ENCODE measurements at places on chromosomes 1 and 21. TPM values are rescaled to one million over a fixed set of nuclear protein-coding genes. Genes with fewer than 3 reads are reported as not detected.

DNA sequence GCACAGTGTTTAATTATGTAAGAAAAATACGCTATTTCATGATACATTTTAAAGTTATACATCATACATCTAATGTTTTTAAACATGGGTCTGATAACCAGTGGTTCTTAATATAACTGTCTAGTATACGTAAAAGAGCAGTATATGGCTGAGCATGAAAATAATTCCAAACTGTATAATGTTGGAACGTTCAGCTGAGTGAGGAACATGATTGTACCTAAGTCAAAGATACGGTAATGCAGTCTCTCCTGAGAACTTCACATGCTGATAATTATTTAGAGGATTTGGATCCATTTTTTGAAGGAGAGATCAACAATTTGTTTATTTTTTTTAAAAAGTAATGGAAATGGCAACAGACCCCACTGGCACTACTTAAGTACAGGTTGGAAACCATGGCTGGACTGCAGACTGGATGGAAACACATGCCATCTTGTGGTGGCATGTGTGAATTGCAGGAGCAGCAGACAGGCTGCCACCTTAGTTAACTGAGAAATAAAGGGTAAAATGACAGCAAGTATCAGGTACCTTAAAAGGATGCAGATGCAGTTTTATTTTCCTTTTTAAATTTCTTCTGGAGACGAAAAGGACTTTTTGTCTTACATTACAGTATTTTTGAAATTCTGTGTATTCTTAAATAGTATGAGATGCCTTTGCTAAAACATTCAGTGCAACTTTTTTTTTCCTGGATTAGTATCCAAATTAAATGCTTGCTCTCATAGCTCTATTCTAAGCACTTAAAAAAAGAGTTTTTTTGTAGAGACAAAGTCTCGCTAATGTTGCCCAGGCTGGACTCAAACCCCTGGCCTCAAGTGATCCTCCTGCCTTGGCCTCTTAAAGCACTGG, 73.8 kb downstream of the MTR start:
- no peak for DNase-seq
- H3K4me3 ChIP-seq, result no peak overlapping the region
- H3K36me3 ChIP-seq, result no peaks in the 10 kb centered on the region
- no peaks in the 10 kb centered on the region for H3K27me3 ChIP-seq
- no peaks in the 10 kb centered on the region for H3K4me1 ChIP-seq

DNA sequence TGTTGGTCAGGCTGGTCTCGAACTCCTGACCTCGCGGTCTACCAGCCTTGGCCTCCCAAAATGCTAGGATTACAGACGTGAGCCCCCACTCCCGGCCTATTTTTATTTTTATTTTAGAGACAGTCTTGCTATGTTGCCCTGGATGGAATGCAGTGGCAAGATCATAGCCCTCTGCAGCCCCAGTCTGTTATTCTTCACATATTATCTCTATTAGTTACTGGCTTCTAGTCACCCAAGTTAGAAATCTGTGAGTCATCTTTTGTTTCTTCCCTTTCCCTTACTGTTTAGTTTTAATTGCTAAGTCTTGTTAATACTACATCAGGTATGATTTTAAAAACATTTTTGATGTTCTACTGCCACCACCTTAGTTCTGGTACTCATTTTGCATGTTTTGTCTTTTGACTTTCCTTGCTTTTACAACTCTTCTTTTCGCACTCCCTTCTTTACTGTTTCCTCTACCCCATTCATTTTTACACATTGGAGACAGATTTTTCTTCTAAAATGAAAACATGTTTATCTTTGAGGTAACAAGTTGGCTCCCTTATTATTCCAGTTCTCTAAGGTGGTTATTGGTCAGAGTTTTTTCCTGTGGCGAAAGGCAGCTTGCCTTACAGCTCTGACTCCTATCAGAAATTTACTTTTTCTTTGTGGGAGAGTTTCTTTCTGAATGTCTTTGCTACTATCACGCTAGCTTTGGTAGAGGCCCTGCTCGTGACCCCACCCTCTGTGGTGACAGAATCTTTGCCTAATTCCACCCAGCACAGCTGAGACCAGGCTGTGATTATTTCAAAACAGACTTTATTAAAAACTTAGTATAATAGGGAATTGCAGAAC, 19.5 kb downstream of the ZMYM4 start:
- no peaks in the 10 kb centered on the region for H3K27me3 ChIP-seq
- H3K4me3 ChIP-seq, result no peak overlapping the region
- no peaks in the 10 kb centered on the region for H3K4me1 ChIP-seq
- no peak overlapping the region for H3K27ac ChIP-seq

The FRRS1 gene
- polyA plus RNA-seq, result 1.9 TPM

DNA sequence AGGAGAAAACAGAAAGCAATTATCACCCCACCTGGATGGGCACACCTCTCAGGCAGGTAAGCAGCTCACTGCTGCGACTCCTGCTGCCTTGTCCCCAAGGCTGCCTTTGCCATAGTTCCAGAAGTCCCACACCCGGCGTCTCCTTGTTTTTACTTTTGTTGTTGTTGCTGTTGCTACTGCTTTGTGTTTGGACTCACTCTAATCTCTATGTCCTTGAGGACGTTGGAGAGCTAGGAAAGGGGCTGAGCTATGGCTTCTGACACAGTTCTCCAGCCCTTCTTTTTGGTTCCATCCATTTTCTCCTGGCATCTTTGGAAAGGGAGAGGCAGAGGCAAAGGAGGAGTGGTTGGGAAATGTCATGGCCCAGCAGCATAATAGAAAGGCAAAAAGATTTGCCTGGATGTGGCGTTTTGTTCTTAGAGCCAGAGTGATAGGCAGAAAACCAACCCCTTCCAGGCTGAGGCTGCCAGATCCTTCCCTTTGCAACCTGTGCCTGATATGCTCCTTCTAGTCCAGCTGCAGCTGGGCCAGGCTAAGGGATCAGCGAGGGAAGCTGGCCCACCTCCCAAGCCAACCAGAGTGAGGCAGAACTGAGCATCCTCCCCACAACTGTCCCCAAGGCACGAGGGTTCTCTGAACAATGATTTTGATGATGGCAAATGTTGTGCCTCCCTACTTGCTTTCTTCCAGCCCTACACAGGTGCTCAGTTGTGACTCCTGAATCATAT, 270.7 kb downstream of the ASTN1 start:
- H3K27me3 ChIP-seq, result no peaks in the 10 kb centered on the region
- H3K36me3 ChIP-seq, result peaks cover 24% of the 10 kb centered on the region
- H3K27ac ChIP-seq, result no peak overlapping the region
- no peak overlapping the region for H3K4me3 ChIP-seq

DNA sequence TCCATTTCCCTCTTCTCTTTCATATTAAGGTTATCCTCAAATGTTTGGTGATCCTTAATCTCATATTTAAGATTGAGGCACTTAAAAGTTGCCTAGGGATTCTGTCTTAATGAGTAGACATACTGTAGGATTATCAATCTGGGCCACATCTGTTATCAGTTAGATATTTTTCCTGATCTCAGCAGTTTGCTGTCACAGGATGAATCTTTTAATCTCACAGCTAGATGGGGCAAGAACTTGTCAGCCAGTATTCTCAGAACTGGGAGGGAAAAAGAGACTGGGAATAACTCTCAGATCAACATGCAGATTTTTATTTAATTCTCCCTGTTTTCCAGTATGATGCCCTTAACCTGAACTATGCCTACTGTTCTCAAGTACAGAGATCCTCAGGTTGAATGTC, 14.0 kb downstream of the ZNF644 start:
- no peak for DNase-seq
- no peak overlapping the region for H3K27ac ChIP-seq
- no peak overlapping the region for H3K4me3 ChIP-seq
- H3K4me1 ChIP-seq, result no peaks in the 10 kb centered on the region
- no peaks in the 10 kb centered on the region for H3K27me3 ChIP-seq

The NBPF6 gene
- polyA plus RNA-seq, result not detected

The EPHA10 gene
- 21.9 TPM for polyA plus RNA-seq

The PKP1 gene
- 1.2 TPM for polyA plus RNA-seq

GRCh38 chr1:17535300-17535936, 4.1 kb upstream of the ARHGEF10L start:
- no peak overlapping the region for H3K4me3 ChIP-seq
- peaks cover 72% of the 10 kb centered on the region for H3K4me1 ChIP-seq
- H3K36me3 ChIP-seq, result no peaks in the 10 kb centered on the region
- no peak overlapping the region for H3K27ac ChIP-seq
- no peaks in the 10 kb centered on the region for H3K27me3 ChIP-seq

The HFM1 gene
- polyA plus RNA-seq, result 9.2 TPM

The AXDND1 gene
- 0.60 TPM for polyA plus RNA-seq

GRCh38 chr1:119635811-119636390, 12.2 kb downstream of the ZNF697 start:
- peaks cover 2% of the 10 kb centered on the region for H3K36me3 ChIP-seq
- peaks cover 17% of the 10 kb centered on the region for H3K4me1 ChIP-seq
- H3K4me3 ChIP-seq, result no peak overlapping the region
- DNase-seq, result no peak

DNA sequence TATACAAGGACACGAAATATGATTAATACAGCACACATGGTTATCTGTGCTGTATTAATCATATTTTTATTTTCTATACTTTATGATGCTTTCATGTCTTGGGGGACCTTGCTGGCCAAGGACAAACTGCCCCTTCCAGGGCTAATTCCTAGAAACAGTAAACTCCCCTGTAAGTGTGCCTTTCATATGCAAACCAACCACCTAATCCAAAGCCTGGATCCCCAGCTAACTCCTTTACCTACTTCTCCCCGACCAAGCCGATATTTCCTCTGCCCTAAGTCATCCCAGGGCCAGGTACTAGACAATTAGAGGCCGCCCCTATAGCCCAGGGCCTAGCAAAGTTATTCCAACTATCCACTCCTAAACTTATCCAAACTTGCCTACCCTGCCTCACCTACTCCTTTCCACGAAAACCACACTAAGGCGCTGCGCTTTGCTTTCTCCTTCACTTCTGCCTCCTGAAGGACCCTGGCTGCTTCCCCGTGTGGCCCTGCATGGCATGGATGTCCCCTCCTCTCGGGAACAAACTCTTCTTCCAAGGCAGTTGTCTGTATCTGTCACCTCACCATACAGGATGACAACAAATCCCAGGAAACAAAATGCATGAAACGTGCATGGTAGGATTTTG, 10.2 kb downstream of the SH3BP5L start:
- H3K4me3 ChIP-seq, result no peak overlapping the region
- H3K27ac ChIP-seq, result no peak overlapping the region
- no peaks in the 10 kb centered on the region for H3K4me1 ChIP-seq
- no peak for DNase-seq

- H3K4me1 ChIP-seq, result no peaks in the 10 kb centered on the region
- H3K36me3 ChIP-seq, result no peaks in the 10 kb centered on the region
- H3K4me3 ChIP-seq, result no peak overlapping the region
- no peak for DNase-seq
- H3K27ac ChIP-seq, result no peak overlapping the region
Observed at GRCh38 chr1:101194746-101195145, 42.1 kb upstream of the S1PR1 start.
